ENCODE measurements at places on chromosomes 12 and 14.

GRCh38 chr12:72230589-72230988 lies 41.6 kb upstream of the TRHDE start:
- no peak for DNase-seq

DNA sequence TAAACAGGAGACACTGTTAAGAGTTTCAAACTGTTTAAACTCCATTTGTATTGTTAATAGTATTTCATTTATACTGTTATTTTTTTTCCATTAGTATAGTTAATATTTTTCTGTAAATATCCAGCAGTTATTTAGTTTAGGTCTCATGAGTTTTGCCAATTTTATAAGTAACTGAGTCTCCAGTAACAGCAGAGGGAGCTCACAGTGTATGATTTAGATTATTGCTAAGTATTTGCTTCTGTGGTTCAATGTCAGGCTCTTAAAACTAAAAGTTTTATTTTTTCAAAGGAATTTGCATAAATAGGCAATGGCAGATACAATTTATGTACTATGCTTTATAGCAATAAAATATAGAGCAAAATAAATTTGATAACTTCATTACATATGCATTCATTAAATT lies 209.7 kb downstream of the ATXN7L3B start:
- DNase-seq = no peak

GRCh38 chr12:53252349-53252916 lies 15.7 kb upstream of the ESPL1 start:
- DNase-seq = no peak

GRCh38 chr12:81359736-81360135 lies 281.9 kb downstream of the ACSS3 start:
- DNase-seq = no peak

GRCh38 chr14:51439896-51440295 lies 199.8 kb downstream of the TMX1 start:
- no peak for DNase-seq

DNA sequence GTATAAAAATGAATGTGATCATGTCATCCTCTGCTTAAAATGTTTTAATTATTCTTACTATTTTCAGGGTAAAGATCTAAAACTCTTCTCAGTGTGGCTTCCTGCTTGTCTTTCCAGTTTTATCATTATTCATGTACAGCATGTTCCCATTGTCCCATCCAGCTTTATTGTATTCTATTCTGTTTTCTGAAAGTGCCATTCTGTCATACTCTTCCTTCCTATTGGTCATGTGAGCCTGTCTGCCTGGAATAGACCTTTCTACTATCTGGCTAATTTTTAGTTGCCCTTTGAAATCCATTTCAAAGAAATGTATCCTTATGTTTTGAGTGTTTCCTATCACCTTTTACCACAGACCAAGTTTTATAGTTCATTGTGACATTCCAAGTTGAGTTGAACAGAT lies 34.9 kb downstream of the PALS1 start:
- no peak for DNase-seq

DNA sequence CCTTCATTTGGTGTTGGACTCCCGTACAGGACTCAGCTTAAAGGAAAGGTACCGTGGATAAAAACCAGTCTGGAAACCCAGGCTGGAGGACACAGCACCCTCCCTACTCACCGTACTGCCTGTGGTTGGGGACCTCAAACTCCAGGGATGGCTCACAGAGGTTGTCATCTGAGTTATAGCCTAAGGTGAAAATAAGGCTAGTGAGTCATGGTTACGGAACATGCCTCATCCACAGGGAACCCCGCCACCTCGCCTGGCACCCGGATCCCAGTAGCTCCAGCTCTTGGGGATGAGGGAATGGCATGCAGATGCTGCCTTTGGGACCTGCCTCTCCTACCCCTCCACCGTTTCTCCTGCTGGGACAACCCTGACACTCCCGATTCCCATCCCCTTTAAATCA lies 36.8 kb upstream of the GPR68 start:
- no peak for DNase-seq

DNA sequence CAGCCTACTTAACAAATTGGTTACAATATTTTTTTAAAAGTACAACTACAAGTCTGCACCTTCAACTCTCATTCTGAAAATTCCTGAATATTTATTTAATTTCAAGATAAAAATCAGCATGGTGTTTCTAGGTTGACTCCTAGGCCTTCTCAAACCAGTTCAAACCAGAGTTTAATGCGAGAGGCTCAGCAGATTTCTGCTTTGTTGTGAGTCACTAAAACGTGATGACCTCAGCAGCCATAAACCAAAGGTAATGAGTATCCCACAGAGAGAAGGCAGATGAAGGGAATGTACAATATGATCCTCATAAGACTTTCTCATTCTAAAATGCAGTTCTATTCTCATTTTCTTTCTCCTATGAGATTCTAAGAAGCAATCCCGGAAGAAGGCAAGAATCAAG lies 1.5 kb downstream of the PRDM4 start:
- no peak for DNase-seq

DNA sequence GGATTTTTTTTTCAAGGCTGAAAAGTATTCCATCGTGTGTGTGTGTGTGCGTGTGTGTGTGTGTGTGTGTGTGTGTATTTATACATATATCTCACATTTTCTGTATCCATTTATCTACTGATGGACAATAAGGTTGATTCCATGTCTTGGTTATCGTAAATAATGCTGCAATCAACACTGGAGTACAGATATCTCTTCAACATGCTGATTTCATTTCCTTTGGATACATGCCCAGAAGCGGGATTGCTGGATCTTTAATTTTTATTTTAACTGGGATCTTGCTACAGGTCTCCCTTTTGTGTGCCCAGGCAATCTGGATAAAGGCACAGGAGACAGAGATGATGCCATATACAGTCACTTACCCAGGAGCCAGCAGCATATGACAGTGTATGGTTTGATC lies 338.1 kb downstream of the SOX5 start:
- no peak for DNase-seq

- DNase-seq = no peak
Measured at GRCh38 chr12:9163392-9163791, 44.8 kb downstream of the PZP start.

DNA sequence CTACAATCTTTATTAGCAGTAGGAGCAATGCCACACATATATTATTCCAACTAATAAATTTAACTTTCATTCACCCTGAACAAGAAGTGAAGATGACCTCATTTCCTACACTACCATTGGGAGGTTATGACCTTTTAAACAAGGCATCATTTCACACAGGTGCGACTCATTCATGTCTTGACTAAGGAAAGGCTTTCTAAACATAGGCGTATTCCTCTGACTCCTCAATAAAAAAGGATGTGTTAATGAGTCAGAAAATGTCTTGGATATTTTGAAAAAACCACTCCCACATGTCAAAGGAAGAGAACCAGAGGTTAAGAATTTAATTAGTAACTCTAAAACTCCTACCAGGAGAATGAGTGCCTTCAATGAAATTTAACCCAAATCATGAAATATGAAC lies 115.2 kb downstream of the PRICKLE1 start:
- DNase-seq = no peak

- no peak for DNase-seq
Measured at GRCh38 chr14:48251290-48251689, 575.9 kb upstream of the MDGA2 start.

DNA sequence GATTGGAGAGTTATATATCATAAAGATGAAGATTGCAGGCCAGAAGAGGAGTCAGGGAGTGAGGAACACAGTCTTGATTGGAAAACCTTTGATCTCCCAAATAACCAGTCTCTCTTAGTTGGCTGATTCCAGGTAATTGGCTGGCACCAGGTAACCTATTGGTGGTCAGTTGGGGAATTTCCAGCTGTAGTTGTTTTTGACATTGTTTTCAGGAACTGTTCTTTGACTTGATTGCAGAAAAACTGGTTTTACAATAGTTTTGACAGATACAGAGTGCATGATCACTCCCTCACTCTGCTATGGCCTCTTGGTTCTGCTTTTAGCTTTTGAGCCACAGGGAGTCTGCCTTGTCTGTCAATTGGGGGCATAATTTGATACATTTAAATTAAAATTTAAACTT lies 71.6 kb downstream of the ZNF641 start:
- DNase-seq = no peak

DNA sequence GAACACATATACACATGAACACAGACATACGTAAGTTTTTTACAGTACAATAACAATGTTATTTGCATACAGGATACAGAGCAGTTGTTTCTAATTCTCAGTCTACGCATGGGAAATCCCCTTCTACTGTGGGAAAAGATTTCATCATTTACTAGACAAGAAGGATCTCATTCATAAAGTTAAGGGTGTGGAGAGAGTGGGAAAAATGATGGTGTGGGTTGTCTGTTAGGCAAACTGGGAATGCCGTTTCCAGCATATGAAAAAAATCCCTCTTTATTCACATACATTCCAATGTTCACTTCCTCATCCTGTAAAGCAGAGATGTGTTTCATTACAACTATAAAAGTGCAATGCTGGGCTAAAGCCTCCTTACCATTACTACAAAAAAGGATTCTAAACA lies 120.9 kb downstream of the SINHCAF start:
- no peak for DNase-seq

- no peak for DNase-seq
Measured at GRCh38 chr14:71474301-71475265, 457.6 kb upstream of the RGS6 start.

- DNase-seq = no peak
Measured at GRCh38 chr14:81474685-81475324, 58.8 kb downstream of the SEL1L start.

GRCh38 chr14:96514694-96515093 lies 12.5 kb downstream of the PAPOLA start:
- no peak for DNase-seq
